NCI-H2029 (cell line): ENCODE measurements at places on chromosomes 3 and 15.

- DNase-seq: no peak
Observed at GRCh38 chr3:62835554-62836236, 39.5 kb downstream of the CADPS start.

DNA sequence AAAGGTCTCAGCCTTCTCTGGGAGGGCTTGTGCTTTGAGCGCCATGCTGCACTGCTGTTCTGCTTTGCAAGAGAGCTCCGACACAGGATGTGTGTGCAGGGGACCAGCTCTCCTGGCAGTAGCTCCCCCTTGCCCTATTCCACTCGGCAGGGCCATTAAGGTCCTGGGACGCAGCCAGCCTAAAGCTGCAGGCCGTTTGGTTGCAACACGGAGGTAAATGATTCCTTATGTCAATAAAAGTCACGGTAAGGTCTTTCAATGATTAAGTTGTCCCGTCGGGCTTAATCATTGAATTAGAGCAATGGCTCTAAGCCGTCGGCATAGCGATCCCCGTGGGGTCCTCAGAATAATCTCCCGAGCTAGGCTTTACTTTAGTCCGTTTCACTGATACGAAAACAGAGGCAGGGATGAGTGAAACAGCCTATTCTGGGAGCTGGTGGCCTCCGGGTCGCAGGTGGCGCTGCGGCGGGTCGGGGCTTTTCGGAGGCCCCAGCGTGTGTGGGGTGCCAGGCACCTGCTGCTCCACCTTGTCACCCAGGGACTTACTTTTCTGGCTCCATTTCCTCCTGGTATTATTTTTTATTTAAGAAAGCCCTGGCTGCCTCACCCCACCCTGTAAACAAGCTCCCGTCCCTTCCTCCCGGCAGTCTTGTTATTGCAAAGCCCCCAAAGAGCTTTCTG lies 525.2 kb downstream of the OCA2 start:
- DNase-seq: no peak

DNA sequence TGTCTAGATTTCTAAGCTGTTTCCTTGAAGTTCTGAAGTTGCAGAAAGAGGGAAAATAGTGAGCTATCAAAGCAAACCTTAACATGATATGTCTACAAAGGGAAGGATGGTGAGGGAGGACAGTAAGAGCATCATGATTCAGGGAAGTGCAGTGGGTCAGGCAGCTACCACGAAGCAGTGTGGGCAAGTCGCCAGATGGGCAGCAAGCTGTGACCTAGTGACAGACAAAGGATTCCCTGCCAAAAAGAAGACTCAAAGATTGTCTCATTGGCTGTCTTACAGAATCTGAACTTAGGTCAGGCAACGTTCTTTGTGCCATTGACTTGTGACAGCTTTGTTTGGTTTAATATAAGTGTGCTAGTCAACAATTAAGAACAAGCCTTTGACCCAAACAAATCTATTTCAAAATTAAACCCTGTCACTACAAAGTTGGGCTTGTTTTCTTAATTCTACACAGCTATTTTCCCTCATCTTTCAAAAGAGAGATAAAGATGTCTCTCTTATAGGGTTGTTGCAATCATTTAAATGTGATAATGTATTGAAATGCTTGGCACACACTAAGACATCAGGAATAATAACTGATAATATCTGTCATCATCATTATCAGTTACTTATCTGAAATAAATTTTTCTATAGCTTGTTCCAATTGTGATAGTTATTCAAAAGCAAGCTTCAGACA lies 153.3 kb downstream of the ECT2 start:
- no peak for DNase-seq

GRCh38 chr15:74417670-74418069 lies 16.1 kb downstream of the SEMA7A start:
- DNase-seq: no peak

DNA sequence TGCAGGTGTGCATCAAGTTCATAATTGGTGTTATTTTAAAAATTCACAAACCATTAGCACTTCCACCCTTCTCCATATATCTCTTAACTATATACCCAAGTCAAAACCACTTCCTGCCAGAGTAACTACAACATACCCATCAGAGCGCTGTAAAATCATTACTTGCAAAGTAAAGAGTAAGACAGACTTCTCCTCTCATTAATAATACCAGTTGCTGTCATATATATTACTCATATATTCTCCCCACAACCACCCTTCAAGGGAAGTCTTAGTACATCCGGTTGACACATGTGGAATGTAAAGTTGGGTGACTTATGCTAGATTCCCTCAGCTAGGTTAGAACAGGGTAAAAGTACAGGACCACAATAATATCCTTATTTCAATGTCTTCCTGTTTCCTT lies 5.6 kb downstream of the TERC start:
- DNase-seq: no peak

DNA sequence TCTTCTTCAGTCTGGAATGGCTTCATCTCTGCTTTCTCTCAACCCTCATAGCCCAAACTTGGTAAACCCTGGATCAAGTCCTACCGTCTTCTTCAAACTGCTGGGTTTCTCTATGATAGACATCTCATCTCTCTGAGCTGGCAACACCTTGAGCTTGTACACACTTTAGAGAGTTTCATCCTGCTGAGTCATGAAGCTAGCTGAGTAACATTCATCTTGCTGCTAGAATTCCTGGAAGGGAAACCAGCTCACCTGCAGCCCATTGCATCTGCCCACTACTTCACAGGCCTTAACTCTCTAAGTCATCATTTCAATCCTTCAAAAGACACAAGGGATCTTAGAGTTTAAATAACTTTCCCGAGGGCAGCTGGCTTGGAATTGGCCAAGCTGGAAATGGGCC lies 175.5 kb upstream of the RORA start:
- no peak for DNase-seq

DNA sequence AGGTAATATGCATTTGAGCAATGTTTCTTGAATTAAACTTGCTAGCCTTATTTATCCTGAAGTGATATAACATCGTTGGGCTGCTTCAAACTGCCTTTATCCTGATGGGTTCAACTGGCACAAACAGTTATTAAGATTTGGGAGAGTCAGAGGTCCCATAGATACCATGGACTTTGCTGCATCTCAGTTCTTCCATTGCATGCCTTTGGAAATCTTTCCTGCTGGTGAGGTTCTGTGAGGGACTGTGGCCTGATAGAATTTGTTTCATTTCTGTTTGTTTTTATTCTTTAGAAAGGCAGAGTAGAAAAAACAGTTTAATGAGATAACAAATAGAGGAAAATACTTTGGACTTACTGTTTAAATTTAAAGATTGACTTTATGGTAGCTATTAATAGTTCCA lies 508.3 kb downstream of the LPP start:
- DNase-seq: no peak

GRCh38 chr3:59374818-59375211 lies 325.0 kb upstream of the CFAP20DC start:
- DNase-seq: no peak

GRCh38 chr3:55454611-55455010 lies 32.5 kb downstream of the WNT5A start:
- no peak for DNase-seq
